RCC 7860 (cell line): ENCODE measurements at places on chromosomes 4 and X.

- no peak for DNase-seq
Observed at GRCh38 chrX:124307253-124307907, 25.1 kb upstream of the TEX13D start.

GRCh38 chr4:932713-933070 is 432 bp downstream of the TMEM175 start:
- DNase-seq, result no peak

DNA sequence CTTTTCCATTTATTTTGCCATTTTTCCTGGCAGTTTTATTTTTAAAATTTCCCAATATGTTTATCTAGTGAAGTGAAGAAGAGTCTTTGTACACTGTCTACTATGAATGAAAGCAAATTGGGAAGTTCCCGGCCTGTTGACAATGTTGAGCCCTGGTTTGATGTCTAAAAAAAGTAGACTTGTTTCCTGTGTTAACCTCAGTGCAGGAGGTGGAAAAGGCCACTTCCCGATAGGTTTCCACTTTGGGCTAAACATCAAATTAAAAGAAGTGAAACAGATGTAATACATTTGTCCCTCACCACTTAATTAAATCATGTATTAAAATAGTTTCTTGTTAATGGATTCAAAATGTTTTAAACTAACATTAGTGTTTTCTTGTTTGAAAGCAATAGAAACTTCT is 30.0 kb downstream of the BBS12 start:
- DNase-seq, result no peak

GRCh38 chr4:92477298-92477697 is 173.5 kb downstream of the GRID2 start:
- no peak for DNase-seq

GRCh38 chr4:171857302-171858012 is 44.3 kb downstream of the GALNTL6 start:
- no peak for DNase-seq

DNA sequence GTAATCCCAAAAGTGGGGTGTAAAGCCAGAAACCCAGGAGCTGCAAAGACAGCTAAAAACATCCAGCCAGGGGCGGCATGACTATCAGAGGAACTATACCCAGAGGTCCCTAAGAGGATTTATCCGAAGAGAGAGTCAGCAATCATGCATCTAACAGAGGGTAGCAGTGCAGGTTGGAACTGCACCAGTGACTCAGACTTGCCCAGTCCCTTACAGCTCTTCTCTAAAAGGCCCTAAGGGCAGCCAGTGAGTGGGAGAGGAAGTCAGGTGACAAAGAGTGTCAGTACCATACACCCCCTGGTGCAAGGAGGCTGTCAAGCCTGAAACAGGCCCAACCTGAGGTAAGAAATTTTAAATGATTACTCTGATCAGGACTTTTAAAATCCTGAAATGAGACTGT is 88.1 kb downstream of the CAMK2D start:
- peak; percentile 13 for DNase-seq
